ENCODE measurements at places on chromosomes 11 and 22.

DNA sequence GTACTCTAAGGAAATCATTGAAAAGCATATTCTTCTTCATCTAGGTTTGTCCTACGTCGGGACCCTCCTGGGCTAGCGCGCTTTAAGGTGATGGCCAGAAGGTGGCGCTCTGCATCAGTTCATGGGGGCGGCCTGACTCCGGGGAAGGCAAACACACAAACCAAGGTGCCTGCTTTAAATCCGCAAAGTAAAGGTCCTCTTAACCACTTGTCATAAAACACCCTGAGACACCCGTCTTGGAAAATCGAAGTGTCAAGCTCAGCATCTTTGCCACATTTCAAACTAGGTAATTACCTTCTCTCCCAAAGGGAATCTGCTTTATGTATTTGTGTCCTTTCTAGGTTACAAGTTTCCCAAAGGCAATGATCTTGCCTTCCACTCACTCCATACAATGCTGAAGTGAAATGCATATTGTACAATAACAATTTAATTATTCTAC is 33.9 kb downstream of the LMO2 start:
- peak; percentile 11 for DNase-seq

DNA sequence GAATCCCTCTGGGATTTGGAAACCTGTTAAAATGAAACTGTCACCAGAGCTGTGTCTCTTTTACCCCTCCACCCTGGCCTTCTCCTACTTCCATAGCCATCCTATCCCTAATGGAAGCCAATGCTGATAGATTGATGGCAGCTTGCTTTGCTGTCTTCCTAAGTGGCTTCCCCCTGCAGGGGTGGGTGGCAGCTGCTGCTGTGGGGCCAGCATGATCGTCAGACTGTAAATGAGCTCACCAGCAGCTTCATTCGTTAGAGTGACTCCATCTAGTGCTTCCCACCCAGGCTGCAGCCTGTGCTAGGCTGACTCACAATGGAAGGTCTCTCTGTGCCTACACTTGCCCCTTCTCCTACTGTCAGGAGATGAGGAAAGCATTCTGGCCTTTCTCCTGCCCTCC is 311.0 kb downstream of the BUD13 start:
- no peak for DNase-seq

- DNase-seq: no peak
These were observed 25.2 kb downstream of the MORC2 start for GRCh38 chr22:30943368-30943767.

- DNase-seq: no peak
These were observed 11.1 kb downstream of the CTR9 start for GRCh38 chr11:10762185-10762584.

- DNase-seq: no peak
These were observed 72.2 kb downstream of the RBMXL2 start for GRCh38 chr11:7160814-7161489.

DNA sequence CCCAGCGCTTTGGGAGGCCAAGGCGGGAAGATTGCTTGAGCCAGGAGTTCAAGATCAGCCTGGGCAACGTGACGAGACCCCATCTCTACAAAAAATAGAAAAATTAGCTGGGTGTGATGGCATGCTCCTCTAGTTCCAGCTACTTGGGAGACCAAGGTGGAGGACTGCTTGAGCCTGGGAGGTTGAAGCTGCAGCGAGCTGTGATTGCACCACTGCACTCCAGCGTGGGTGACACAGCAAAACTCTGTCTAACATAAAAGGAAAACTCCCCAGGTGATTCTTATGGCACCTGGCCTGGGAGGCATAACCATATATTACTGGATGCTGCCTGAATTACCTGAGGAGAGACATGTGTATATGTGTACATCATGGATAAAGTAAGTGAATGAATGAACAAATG is 29.1 kb downstream of the KIAA1671 start:
- DNase-seq: no peak

GRCh38 chr11:126059238-126059781 is 3.4 kb downstream of the CDON start:
- DNase-seq: no peak

GRCh38 chr22:50507421-50507990 is at the start of gene LMF2:
LMF2 (minus strand) TSS chr22:50507702; CDS start chr22:50507675, 27 bp downstream.
- DNase-seq: peak; percentile 100

DNA sequence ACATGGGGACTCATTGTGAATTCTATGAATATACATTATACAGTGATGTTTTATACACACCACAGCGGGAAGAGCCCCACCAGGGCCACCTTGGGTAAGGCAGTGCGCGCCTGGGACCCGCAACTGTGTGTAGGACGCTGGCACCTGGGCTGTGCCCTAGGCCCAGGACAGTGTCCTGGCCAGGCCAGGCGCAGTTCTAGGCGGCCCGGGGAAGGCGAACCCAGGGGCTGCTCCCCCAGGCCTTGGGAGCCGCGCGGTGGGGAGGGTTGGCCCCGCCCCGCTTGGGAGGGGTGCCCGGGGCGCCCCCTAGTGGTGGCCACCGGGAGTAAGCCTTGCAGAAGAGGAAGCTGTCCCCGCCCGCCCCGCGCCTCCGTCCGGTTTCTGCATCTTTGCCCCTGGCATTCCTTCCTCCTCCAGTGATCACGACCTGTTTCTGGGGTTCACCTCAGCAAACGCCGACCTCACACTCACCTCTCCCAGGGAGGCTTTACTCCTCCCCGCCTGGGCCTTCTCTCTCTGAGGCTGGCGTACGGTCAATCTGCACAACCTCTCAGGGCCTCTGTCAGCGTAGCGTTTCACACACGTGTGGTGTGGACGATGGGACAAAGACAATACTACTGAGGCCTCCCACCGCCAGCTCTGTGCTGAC is 9.5 kb upstream of the EHD1 start:
- DNase-seq: peak; percentile 79

DNA sequence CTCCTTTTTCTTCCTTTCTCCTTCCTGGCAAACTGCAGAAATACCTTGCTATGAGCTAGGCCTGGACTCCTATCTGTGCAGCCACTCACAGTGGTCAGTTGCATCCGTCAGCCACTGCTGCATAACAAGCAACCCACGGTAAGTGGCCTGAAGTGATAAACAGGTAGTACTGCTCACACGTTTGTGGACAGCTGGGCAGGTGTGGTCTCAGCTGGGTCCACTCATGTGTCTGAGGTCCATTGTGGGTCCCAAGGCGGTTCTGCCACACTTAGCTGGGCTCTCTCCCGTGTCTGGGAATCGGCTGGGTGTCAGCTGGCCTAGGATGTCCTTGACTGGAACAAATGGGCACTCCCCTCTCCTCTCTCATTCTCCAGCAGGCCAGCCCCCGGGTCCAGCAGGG is 109.3 kb downstream of the BRD1 start:
- DNase-seq: no peak

GRCh38 chr11:74647404-74647803 is 55.0 kb downstream of the POLD3 start:
- DNase-seq: no peak

- DNase-seq: no peak
These were observed 46.7 kb downstream of the RELT start for GRCh38 chr11:73422886-73423285.

DNA sequence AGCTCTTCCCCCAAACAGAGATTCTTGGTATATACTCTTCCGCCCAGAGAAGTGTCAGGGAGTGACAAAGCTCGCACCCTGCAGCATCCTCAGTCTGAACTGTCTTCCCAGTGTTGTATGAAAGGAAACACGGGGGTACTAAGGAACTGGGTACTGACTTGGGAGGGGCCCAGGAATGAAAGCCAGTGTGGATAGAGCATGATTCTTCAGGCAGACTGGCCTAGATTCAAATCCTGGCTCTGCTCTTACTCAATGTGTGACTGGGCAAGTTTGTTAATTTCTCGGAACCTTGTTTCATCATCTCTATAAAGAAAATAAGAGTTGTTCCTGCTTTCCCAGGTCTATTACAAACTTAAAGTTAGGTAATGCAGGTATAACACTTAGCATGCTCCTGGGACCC is 266.0 kb upstream of the NARS2 start:
- no peak for DNase-seq

DNA sequence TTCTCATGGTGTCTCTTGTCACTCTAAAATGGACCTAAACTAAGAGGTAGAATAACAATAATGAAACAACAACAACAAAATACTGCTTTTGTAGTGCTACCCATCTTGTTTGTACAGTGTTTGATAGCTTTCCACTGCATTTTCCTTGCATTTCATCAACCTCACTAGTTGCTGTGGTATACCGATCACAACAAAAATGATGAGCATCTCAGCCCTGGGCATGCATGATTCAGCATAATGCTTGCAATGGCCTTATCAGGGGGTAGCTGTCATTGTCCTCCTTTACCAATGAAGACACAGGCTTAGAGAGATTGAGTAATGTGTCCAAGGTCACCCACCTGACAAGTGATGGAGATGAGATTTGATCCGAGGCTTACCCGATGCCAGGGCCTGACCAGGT is 682.5 kb downstream of the NTM start:
- no peak for DNase-seq

- DNase-seq: no peak
These were observed 91.7 kb upstream of the GRAMD1B start for GRCh38 chr11:123338266-123338800.

- no peak for DNase-seq
These were observed 37.0 kb upstream of the LRRC55 start for GRCh38 chr11:57144531-57145320.

GRCh38 chr11:88555018-88555828 is 217.7 kb upstream of the CTSC start:
- DNase-seq: no peak

DNA sequence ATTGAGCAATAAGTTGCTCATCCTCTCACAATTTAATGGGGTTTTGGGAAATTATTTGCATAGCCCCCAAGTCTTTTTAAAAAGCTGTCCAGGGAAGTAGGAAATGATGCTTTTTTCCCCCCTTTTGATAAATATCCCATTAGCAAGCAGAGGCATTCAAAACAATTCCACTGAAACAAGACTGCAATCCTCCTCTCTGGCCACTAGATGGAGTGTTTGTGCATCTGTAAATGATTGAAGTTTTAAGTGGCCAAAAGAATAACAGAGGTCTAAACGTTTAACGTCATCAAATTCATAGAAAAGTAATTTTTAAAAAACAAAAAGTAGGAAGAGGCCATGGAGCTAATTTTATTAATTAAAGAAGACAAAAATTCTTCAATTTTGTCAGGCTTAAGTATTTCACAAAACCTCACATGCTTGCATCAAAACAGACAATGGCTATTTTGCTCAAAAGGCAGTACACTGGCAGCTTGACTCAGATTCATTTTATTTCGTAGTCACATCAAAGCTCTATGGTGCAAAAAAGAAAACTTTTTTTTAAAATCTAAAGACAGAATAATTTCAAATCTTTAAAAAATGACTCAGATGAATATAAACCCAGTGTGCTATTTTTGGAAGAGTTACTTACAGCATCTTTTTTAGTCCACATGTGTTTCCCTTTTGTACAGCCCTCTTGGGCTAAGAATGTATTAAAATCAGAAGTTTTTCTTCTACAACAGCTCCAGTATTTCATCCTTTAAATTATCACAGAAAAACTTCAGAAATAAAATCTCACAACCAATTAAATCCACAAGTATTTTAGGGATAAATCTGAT is 17.8 kb downstream of the CHORDC1 start:
- DNase-seq: no peak

GRCh38 chr11:17646451-17647145 is 72.8 kb upstream of the MYOD1 start:
- DNase-seq: no peak

DNA sequence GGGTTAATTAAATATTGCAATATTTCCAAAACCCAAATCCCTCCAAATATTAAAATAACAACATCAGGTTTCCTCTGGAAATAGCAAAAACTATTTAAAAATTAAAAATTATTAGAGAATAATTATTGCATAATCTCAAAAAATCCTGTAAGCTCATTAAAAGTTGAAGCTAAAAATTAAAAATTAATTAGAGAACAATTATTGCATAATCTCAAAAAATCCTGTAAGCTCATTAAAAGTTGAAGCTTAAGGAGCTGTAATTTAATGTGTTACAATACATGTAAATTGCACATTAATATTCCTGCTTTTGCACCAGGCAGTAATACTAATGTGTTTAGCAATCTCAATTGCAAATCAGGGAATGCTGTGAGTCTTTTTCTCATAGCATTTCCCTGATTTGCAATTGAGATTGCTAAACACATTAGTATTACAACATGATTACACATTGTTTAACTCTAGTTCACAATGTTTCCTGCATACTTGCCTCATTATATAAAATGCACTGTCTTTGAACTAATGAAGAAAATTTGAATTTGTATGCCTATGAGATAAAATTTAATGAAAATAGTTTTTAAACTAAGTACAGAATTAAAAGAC is 247.7 kb downstream of the GUCY1A2 start:
- no peak for DNase-seq

DNA sequence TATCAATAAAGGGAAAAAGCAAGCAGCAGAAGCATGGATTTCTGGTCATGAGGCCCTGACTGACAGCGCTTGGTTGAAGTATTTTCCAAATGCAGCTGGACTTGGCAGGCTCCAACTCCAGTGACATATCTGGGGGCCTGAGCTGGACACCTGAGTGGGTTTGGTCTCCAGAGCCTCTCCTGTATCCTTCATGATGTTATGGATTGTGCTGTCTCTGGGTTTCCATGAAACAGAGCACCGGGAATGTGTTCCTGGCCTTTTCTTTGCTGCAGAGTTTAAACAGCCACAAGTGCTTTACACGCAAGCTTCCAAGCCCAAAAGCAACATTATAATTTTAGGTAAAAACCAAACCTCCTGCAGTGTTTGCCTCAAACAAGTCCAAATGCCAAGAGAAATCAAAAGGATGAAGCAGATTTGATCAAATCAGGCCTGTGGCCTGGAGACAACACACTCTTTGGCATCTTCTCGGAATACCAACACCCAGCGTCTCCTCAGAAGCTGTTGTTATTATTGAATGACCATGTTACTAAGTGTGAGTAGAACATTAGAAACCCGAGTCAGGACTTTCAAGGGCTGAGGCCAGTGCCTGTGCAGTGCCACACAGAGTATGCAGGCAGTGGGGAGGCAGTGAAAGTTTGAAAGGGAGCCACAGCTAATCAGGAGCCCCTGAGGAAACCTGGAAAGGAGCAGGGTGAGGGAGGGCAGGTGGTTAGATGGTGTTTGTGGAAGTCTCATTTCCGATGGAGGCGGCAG is 42.0 kb downstream of the ME3 start:
- DNase-seq: no peak

GRCh38 chr11:75851203-75851602 is 36.2 kb downstream of the UVRAG start:
- DNase-seq: no peak

GRCh38 chr11:34331736-34332135 is 26.1 kb downstream of the ABTB2 start:
- DNase-seq: no peak

DNA sequence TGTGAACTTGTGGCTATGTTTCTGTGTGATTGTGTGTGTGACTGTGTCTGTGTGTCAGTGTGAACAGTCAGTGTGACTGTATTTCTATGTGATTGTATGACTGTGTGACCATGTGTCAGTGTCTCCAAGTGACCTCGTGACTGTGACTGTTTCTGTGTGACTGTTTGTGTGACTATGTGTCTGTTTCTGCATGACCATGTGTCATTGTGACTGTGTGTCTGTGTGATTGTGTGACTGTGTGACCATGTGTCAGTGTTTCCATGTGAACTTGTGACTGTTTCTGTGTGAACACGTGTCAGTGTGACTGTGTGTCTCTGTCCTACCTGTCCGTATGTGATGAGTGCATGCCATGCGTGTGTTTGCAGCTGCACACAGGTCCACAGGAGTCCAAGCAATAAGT is 8.8 kb upstream of the PKNOX2 start:
- no peak for DNase-seq

- DNase-seq: no peak
These were observed 13.4 kb downstream of the PRDM10 start for GRCh38 chr11:129989149-129989813.

Data from activated CD4-positive, CD25-positive, alpha-beta regulatory T cell (primary cell).